ENCODE measurements at places on chromosomes 2 and 18. TPM values are rescaled to one million over a fixed set of nuclear protein-coding genes. Genes with fewer than 3 reads are reported as not detected.
A peak's percentile ranks its signal among the peaks of the same experiment; 100 is the strongest.

Gene ERFE
- 0.24 TPM for total RNA-seq

Gene RRM2
- 378 TPM for total RNA-seq

Gene ICOS
- 111 TPM for total RNA-seq

Gene EPB41L3
- total RNA-seq = 1.5 TPM

DNA sequence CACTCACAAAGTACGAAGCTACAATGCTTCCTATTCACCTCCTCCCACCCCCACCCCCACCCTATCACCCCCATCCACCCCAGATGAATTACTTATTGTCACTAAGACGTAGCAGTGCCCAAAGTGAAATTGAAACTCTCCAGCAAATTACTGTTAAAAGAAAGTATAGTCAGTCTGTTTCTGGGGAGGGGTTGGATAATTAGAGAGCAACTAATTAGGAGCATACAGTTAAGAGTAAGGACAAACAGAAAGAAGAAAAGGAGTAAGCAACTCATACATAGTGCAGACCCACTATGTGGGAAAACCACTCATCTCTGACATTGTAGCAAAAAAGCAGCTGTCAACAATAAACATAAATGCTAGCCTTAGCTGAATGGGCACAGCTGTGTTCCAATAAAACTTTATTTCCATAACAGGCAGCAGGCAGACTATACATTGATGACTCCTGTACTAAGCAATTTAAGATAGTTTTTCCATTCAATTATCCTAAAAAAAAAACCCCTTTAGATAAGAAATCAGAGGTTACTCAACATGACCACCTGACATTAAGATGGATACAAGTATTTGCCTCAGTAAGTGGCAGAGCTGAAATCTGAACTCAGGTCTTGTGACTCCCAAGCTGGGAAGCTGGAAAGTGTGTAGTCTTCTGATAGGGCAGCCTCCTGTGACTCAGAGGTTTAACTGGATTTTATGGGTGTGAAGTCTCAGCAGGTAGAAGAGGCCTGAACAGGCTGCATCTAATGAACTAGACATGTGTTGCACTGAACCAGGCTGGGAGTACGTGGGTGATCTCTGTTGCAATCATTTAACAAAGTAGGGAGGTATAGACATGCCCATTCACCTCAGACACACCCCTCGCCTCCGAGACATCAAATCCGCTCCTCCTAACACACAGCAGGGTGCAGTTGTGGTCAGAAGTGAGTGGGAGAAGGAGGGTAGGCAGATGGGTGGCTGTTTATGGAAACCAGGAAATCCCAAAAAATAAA, 171.8 kb upstream of the KLF7 start:
- peaks cover 51% of the 10 kb centered on the region for H3K4me1 ChIP-seq
- no peaks in the 10 kb centered on the region for H3K27me3 ChIP-seq
- H3K4me3 ChIP-seq = peak overlapping the region; percentile 30
- no peaks in the 10 kb centered on the region for H3K36me3 ChIP-seq
- DNase-seq = peak; percentile 65
- peak overlapping the region; percentile 58 for H3K27ac ChIP-seq

- peak overlapping the region; percentile 87 for H3K27ac ChIP-seq
- peaks cover 78% of the 10 kb centered on the region for H3K36me3 ChIP-seq
- peak overlapping the region; percentile 16 for H3K4me3 ChIP-seq
- H3K27me3 ChIP-seq = no peaks in the 10 kb centered on the region
- peaks cover 23% of the 10 kb centered on the region for H3K4me1 ChIP-seq
Measured at GRCh38 chr2:88753833-88754584, 62.5 kb downstream of the RPIA start.

Gene GNAL
- total RNA-seq = 0.40 TPM

DNA sequence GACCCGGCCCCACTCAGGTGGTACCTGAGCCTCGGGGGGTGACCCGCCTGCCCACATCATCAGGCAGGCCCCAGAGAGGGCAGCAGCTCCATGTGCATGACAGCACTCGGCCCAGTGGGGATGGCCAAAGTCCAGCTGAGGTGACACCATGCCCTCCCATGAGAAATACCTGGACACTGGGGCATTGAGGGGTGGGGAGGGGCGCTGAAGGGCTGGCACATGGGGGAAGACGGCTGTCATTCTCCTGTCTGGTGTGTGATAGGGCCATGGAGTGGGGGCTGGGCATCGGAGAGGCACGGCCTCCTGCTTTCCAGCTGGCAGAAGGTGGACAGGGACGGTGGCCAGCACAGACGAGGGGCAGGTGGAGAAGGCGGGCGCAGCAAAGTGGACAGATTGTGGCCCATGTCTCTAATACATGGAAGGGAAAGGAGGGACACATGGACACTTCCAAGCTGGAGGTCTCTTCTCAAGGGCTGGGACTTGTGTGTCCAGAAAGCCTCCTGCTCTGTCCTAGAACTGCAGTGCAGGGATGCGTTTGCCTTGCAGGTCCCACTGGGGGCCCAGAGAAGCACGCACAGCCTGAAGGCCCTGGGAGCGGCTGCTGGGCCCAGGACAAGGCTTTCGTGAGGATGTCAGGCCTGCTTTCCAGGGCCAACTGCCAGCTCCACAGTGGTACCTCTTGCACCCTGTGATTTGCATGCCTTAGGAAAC, 302.2 kb downstream of the NDUFA10 start:
- no peak overlapping the region for H3K27ac ChIP-seq
- H3K4me1 ChIP-seq = no peaks in the 10 kb centered on the region
- H3K36me3 ChIP-seq = no peaks in the 10 kb centered on the region
- no peaks in the 10 kb centered on the region for H3K27me3 ChIP-seq
- H3K4me3 ChIP-seq = no peak overlapping the region

DNA sequence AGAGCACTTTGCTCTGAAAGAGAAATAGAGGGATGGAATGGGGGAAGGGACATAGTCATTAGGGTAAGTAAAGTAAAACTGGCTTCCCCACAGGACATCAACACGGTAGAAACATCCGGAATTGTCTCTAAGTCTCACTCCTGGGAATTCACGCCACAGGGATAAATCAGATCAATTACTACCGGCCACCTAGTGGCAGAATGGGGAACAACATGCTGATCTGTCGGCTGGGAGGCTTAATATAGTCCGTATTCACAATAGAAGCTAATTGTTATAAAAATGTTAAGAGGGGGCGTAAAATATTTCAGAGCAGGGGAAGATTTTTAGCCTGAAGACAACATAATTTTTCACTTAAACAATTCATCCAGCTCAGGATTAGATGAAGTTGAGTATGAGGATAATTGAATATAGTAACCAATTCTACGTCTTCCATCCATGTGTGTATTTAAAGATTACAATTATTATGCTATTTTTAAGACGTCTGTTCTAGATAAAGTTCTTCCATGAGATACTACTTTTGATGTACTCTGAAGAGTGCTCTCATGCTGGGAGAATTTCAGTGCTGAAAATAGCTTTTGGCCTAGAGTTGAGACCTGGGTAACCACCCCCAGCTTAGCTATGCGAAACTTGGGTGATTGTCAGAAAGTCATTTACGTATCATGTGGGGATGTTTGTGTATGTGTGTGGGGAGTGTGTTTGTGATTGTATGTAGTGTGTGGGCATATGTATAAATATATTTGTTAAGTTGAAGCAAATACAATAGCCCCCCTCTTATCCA, 65.7 kb downstream of the LRRTM1 start:
- no peak overlapping the region for H3K4me3 ChIP-seq
- H3K27me3 ChIP-seq = no peaks in the 10 kb centered on the region
- H3K4me1 ChIP-seq = no peaks in the 10 kb centered on the region
- no peaks in the 10 kb centered on the region for H3K36me3 ChIP-seq
- DNase-seq = peak; percentile 64

Gene CD8A
- total RNA-seq = 1.3 TPM

DNA sequence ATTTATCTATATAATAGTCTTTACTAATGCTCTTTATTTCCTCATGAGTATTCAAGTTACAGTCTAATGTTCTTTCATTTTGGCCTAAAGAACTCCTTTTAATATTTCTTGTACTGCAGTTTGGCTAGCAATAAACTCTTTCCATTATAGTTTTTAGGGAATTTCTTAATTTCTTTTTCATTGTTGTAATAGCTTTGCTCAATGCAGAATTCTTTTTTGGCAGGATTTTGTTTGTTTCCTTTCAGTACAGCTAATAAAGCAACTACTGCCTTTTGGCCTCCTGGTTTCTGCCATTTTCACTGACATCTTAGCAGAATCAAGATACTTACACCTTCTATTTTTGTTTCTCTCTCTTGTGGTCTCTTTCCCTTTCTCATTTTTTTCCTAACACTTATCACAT, 390.4 kb upstream of the RGPD4 start:
- H3K4me3 ChIP-seq = no peak overlapping the region
- no peaks in the 10 kb centered on the region for H3K27me3 ChIP-seq
- H3K4me1 ChIP-seq = no peaks in the 10 kb centered on the region
- H3K36me3 ChIP-seq = no peaks in the 10 kb centered on the region
- DNase-seq = no peak

- no peaks in the 10 kb centered on the region for H3K4me1 ChIP-seq
- H3K36me3 ChIP-seq = no peaks in the 10 kb centered on the region
- peaks cover 2% of the 10 kb centered on the region for H3K27me3 ChIP-seq
- H3K4me3 ChIP-seq = no peak overlapping the region
- DNase-seq = no peak
- H3K27ac ChIP-seq = no peak overlapping the region
Measured at GRCh38 chr2:31284107-31284506, 50.2 kb downstream of the EHD3 start.

- H3K27ac ChIP-seq = peak overlapping the region; percentile 84
- peak overlapping the region; percentile 68 for H3K4me3 ChIP-seq
Measured at GRCh38 chr2:64637000-64637635, 16.6 kb downstream of the SERTAD2 start.

- DNase-seq = no peak
- H3K36me3 ChIP-seq = no peaks in the 10 kb centered on the region
- peaks cover 19% of the 10 kb centered on the region for H3K27me3 ChIP-seq
- no peak overlapping the region for H3K27ac ChIP-seq
- H3K4me3 ChIP-seq = no peak overlapping the region
Measured at GRCh38 chr2:216408426-216409290, 3.6 kb upstream of the SMARCAL1 start.

GRCh38 chr2:47054868-47055267, 100.2 kb downstream of the STPG4 start:
- no peak overlapping the region for H3K27ac ChIP-seq
- peaks cover 40% of the 10 kb centered on the region for H3K36me3 ChIP-seq
- DNase-seq = no peak
- H3K4me1 ChIP-seq = peaks cover 23% of the 10 kb centered on the region
- no peaks in the 10 kb centered on the region for H3K27me3 ChIP-seq

GRCh38 chr2:6999211-6999877, 82.1 kb downstream of the RNF144A start:
- no peaks in the 10 kb centered on the region for H3K27me3 ChIP-seq
- peaks cover 3% of the 10 kb centered on the region for H3K4me1 ChIP-seq
- H3K36me3 ChIP-seq = peaks cover 16% of the 10 kb centered on the region
- no peak overlapping the region for H3K27ac ChIP-seq

DNA sequence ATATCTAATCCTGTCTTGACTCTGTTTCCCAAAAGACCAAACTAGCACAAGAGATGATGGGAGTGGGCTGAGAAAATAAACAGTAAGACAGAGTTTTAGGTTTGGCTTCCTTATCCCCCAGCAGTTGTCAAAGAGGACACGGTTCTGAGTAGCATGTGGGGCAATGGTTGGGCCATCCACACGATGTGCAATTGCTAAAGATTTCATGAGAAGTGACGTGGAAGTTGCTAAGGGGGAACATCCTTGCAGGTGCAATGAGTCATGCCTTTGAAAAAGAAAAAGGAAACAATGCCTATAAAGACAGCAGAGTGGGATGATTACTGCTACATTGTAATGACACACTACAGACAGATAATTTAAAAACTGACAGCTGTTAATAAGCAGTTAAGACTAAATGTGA, 1395.8 kb downstream of the LRP1B start:
- no peaks in the 10 kb centered on the region for H3K36me3 ChIP-seq
- H3K27ac ChIP-seq = no peak overlapping the region
- H3K27me3 ChIP-seq = no peaks in the 10 kb centered on the region
- no peak overlapping the region for H3K4me3 ChIP-seq
- no peaks in the 10 kb centered on the region for H3K4me1 ChIP-seq

Gene DSG1
- total RNA-seq = not detected

DNA sequence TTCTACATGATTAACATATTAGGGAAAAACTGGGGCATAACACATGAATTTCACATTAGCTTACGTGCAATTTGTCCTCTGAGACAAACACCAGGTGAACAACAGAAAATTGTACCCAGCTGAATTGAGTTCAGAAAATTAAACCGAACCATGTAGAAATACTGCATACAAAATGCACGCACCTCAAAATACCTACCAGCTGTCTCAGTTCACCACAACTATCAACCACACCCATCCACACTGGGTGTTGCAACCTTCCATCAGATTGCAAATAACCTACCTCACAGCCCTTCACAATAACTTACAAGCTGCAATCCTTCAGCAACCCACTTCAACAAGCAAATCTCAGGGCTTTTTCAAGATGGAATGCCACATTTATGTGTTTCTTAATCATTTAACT, 55.9 kb downstream of the UNC50 start:
- H3K27me3 ChIP-seq = no peaks in the 10 kb centered on the region
- H3K36me3 ChIP-seq = peaks cover 62% of the 10 kb centered on the region
- peaks cover 59% of the 10 kb centered on the region for H3K4me1 ChIP-seq
- peak overlapping the region; percentile 39 for H3K4me3 ChIP-seq
- DNase-seq = peak; percentile 88
